ENCODE measurements at places on chromosomes 3 and 15. TPM values are rescaled to one million over a fixed set of nuclear protein-coding genes. Genes with fewer than 3 reads are reported as not detected.

CFAP20DC gene
- total RNA-seq, result not detected

- no peak overlapping the region for H3K4me3 ChIP-seq
- no peaks in the 10 kb centered on the region for H3K4me1 ChIP-seq
- no peak overlapping the region for H3K27ac ChIP-seq
These were observed 117.7 kb upstream of the TP63 start for GRCh38 chr3:189513281-189514117.

DNA sequence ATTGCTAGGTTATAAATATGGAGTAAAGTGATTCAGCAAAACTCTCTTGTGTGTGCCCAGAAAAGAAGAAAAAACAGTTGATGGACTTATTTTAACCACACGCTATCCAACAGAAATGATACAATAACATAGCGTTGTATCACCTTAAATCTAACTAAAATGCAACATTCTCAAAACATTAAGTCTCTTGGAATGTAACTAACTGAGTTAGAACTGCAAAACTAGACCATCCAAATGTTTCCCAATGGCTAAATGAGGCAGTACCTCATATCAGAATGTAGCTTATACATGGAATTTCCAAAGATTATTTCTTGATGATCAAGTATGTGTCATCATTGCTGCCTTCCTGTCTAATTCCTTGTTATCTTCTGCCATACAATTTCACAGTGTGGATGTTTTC is 187.9 kb downstream of the CNTN3 start:
- H3K4me3 ChIP-seq, result peak overlapping the region; percentile 3
- peak overlapping the region; percentile 48 for H3K27ac ChIP-seq
- no peak for DNase-seq
- no peaks in the 10 kb centered on the region for H3K36me3 ChIP-seq
- no peaks in the 10 kb centered on the region for H3K27me3 ChIP-seq

GRCh38 chr15:36315649-36316048 is 263.8 kb upstream of the CDIN1 start:
- no peak overlapping the region for H3K4me3 ChIP-seq
- DNase-seq, result no peak
- no peaks in the 10 kb centered on the region for H3K27me3 ChIP-seq
- H3K4me1 ChIP-seq, result no peaks in the 10 kb centered on the region
- no peak overlapping the region for H3K27ac ChIP-seq

GRCh38 chr15:39874890-39875549 is 45.0 kb downstream of the GPR176 start:
- no peaks in the 10 kb centered on the region for H3K36me3 ChIP-seq
- peaks cover 15% of the 10 kb centered on the region for H3K4me1 ChIP-seq
